Foreskin fibroblast (primary cell): ENCODE measurements at places on chromosomes 13 and 19.

GRCh38 chr19:42816894-42817293, 51.4 kb upstream of the PSG8 start:
- peak; percentile 55 for DNase-seq

DNA sequence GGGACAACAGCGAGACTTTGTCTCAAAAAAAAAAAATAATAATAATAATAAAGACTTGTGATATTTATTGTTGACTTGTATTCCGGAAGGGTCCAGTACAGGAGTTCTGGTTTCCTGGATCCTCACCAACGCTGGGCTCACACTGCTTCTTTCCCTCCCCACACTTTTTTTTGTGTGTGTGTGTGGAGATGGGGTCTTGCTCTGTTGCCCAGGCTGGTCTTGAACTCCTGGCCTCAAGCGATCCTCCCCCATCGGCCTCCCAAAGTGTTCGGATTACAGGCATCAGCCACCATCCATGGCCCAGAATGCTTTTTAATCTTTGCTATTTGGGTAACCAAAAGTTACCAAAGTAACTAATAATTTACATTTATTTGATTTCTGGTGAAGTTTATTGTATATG, 39.1 kb downstream of the SIPA1L3 start:
- DNase-seq = no peak

DNA sequence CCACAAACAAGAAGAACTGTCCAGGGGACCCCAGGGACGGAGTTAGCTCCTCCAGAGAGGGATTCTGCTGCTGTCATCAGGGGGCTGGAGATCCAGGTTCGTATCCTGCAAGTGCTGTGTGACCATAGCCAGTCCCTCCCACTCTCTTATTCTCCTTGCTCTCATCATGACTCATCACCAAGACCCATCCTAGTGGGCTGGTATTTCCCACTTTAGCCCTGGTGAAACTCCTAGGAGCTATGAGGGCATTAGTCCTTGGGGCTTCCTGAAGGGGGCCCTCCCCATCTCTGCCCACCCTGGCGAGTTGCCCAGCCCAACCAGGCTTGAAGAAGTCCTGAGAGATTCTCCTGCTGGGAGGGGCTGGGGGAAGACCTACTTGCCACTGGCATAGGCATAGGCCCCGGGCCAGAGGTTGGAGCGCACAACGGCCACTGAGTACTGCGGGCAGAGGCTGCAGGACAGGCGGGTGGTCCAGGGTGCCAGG, 7.5 kb upstream of the DMWD start:
- peak; percentile 62 for DNase-seq

- no peak for DNase-seq
These were observed at the start of gene POU2F2 for GRCh38 chr19:42132030-42132628. TSS of gene POU2F2 (minus strand) at chr19:42132446. CDS start at chr19:42132411, 35 bp downstream.

- DNase-seq = no peak
These were observed 49.0 kb downstream of the TNFRSF19 start for GRCh38 chr13:23619068-23619855.

GRCh38 chr13:105518086-105518485, 1017.4 kb downstream of the EFNB2 start:
- peak; percentile 52 for DNase-seq

- DNase-seq = peak; percentile 86
These were observed 41.9 kb upstream of the POSTN start for GRCh38 chr13:37640499-37640898.

DNA sequence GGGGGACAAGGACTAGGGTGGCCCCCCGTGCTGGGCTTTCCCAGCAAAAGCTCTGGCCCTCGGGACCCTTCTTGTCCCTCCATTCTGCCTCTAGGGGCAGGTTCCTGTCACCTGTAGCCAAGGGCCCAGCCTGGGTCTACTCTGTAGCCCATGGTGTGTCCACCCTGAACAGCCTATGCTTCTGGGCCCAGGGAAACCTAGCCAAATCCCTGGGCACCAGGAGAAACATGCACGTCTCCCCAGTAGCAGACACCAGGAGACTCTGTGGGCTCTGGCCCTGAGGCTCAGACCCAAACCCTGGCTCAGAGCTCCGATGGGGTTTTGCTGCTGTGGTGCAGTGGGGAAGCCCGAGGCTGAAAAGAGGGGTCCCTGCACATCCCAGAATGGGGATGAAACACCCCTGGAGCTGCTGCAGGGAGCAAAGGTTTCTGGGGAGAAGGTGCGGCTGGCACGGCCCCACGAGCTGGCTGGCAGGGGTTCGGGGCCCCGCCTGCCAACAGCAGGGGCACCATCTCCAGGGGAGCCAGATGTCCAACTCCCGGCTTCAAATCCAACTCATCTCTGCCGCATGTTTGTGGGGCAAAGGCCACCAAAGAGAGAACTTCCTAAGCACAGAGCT, 18.2 kb downstream of the CEBPG start:
- DNase-seq = no peak

DNA sequence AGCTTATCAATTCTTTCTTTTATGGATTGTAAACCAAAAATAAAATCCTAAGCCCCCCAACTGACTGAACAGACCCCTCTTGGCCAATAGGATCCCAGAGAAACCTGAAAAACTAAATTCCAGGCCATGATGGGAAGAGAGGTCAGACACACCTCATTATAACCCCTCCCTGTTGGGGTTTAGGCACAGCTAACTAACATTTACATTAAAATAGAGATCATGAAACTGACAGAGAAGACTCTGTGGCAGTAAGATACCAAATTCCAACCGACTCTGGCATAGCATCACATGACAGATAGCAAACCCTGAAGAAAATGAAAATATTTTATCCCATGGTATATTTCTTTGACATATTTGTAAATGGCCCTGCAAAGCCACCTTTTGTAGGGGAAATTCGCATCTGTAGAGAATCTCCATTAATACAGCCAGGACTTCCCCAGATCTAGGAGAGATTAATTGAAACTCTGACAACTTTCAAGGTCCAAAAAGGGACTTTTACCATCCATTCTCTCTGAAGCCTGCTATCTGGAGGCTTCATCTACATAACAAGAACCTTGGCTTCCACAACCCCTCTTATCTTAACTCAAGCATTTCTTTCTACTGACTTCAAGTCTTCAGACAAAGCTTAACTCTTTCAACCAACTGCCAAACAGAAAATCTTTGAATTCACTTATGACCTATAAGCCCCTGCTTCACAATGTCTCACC, 27.1 kb upstream of the GAS6 start:
- DNase-seq = no peak

DNA sequence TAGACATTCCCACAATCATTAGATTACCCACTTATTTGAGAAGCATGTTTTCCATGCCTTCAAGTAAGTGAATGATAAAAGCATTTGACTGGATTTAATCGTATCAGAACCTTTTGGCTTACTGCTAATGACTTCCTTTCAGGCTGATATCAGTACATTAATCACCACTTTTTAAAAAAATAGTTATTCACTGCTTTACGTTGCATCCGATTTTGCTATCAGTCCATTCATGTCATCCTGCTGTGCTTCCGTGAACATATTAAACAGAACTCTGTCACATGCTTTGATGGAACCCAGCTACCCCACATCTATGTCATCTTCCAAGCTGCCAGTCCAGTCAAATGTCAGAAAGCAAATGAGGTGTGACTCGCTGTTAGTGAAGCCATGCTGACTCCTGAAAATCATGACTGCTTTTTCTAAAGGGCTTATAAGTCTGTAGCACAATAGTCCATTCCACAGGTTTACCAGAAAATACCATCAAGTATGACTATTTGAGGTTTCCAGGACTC, 440.9 kb downstream of the IRS2 start:
- peak; percentile 71 for DNase-seq

DNA sequence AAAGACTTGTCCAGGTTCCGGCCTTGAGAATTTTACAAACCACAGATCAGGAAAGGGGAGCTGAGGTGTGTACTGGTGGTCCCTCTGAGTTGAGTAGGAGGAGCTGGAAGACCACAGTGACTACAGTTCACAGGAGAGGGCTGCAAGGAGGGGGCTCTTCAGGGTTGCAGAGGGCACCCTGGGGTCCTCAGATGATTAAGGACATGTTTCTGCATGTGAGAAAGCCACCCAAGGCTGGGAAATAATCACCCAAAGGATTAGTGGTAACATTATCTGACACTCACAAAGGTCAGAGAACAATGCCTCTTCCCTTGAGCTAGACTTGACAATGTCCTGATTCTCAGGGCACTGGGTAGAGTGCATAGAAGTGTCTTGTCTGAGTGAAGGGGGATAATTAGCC, 540.4 kb downstream of the IRS2 start:
- no peak for DNase-seq

DNA sequence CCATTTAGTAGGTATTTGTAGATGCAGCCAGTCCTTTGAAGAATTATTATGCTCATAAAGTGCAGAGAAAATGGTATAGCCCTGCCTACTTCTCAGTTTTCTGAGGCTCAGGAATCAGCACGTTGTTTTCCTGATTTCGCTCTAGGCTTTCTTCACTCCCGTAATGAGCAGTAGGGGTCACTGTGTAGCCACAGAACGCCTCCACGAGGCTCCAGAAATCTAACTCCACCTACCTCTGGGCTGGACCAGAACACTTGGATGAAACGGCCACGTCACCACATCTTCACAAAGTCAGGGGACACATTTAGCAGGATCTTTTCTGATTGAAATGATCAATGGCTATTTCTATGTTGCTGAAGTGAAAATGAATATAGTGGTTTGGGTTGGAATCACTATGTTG, 49.8 kb upstream of the GTF3A start:
- DNase-seq = peak; percentile 93

- DNase-seq = no peak
These were observed 7.9 kb upstream of the ZNF626 start for GRCh38 chr19:20669263-20669662.

DNA sequence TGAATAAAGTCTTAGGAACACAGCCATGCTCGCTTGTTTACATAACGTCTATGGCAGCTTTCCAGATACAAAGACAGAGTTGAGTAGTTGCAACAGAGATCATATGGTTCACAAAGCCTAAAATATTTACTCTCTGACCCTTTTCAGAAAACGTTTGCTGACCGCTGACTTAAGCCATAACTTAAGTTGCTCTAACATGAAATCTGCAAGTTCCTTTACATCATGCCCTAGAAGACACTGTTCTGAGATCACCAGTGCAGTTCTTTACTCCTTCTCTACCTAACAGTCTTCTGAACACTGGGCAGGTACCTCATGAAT, 166.4 kb downstream of the DCLK1 start:
- DNase-seq = peak; percentile 53

GRCh38 chr13:20518660-20519100, 7.0 kb downstream of the CRYL1 start:
- no peak for DNase-seq

DNA sequence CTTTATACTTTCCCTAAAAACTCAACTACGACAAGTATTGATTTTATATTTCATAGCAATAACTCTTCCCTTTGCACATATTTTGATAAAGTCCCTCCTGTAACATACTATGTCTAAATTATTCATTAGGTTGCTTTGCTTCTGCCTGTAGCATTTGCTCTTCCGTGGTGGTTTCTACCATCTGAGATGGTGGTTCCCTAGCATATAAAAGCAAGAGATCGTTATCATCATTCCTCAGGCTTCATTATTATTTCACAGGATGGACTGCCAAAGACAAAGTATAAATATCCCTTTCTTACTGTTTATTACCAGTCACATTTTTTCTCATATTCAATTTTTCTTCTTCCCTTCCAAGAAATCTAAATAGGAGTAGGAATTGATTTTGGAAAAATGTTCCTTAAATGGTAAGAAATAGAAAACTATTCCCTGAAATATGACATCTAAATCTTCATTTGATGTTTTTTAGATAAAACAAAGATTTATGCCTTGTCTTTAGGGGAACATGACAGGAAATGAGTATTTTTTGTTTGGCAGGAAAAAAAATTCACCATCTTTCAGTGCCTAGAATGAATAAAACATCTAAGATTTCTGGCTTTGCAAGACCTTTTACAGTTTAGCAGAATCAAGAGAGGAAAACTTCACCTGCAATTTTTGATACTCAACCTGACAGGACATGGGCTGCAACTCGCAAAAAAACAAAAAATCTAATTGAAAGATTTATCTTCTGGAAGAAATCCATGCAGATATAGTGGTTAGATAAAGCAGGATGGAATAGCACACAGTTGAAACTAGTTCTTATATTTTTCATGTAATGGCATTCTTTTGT, 340.0 kb downstream of the SPRY2 start:
- no peak for DNase-seq

DNA sequence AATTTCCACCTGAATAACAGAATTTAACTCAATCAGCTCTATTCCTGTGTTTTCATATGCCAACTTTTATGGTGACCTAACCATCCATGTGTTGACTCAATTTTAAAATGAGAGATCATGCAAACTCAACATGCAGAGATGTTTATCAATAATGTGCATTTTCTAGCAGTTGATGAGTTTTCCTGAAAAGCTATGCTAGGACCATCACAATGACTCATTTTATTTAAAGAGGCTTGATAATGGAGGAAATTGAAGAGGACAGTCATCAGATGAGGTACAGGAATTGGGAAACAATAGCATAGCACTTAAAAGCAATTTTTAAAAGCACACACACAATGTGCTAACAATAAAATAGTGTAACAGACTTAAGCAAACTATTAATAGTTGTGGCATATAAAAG, 127.1 kb downstream of the VWA8 start:
- DNase-seq = peak; percentile 52

- no peak for DNase-seq
These were observed 475 bp upstream of the DNAJC15 start for GRCh38 chr13:43022934-43023288.

DNA sequence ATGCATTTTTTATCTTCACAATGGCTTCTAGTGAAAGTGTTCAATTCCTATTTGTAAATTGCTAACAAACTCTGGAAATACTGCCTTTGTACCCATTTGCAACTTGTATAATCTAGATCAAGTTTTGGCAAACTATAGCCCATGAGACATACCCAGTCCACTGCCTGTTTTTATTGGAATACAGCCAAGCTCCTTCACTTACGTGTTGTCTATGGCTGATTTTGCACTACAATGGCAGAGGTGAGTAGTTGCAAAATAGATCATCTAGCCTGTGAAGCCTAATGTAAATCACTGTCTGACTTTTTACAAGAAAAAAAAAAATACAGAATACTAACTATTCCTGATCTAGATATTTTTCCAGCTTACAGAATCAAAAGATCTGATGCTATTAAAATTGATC, 37.1 kb downstream of the DZIP1 start:
- peak; percentile 42 for DNase-seq

- no peak for DNase-seq
These were observed 380.1 kb downstream of the EFNB2 start for GRCh38 chr13:106155411-106155810.

DNA sequence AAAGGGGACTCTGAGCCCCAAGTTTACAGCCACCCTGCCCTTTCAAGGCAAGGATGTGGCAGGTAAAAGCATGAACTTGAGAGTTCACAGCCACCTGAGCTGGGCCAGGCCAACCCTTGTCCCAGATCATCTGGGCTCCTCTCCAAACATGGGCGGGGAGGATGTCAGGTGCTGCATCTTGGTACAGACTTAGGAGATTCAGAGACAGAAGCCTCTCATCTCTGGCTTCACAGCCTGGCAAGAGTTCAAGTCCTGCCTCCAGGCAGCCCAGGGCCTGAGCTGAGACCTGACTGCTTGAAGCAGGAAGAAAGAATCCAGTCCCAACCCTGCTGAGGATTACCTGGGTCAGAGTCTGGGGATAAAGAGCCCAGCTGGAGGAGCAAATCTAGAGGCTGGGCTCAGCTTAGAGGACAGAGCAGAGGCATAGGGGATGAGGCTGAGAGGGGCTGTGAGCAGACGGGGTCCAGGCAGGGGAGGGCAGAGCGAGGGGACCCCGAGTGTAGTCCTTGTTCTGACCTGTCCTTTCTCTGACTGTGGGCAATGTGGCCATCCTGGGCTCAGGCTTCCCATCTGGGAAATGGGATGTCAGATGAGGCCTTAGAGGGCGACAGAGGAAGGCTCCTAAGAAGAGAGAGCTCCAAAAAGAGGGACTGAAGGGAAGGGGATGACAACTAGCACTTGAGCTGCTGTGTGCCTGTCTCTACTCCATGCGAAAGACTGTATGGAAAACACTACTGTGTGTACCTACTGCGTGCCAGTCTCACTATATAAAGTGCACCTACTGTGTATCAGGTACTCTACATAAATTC, 6.6 kb upstream of the OR10H5 start:
- DNase-seq = no peak
